ENCODE measurements at places on chromosomes 3 and 15.

DNA sequence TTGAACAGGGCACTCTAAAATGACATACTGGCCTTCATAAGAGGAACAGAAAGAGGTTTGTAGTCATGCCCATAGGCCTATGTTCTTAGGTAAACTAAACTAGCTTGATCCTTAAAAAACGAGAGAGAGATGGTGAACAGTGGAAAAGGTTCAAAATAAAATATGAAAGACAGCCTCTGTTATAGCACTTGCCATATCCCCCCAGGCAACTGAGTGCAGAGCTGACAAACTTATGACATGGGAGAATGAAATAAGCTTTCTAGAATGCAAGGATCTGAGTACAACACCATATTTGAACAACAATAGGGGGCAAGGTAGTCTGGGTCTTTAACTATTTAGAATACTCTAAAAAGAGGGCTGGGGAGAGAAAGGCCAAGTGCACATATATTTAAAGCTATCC is 700.6 kb upstream of the CFAP20DC start:
- DNase-seq, result no peak

GRCh38 chr3:78398401-78398800 is 1358.5 kb downstream of the ROBO2 start:
- DNase-seq, result no peak

- DNase-seq, result no peak
Observed at GRCh38 chr3:97340940-97341339, 423.6 kb upstream of the ARL6 start.

DNA sequence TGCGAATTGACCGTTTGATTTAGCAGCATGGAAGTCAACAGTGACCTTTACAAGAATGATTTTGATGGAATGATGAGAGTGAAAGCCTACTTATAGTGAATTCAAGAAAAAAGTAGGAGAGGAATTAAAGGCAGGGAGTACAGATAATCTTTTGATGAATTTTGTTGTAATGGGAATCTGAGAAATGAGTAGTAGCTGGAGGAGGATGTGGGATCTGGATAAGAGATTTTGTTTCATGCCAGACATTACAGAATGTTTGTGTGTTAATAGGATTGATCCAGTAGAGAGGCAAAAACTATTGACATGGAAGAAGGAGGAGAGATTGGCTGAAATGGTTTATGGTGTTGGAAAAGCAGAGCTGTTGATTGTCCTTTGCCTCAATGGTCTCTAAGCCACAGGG is 17.4 kb upstream of the ZNF609 start:
- no peak for DNase-seq

Measured in chondrocyte (in vitro differentiated cells).